ENCODE measurements at places on chromosomes 4 and X. TPM values are rescaled to one million over a fixed set of nuclear protein-coding genes. Genes with fewer than 3 reads are reported as not detected.

- H3K27me3 ChIP-seq, result peaks cover 2% of the 10 kb centered on the region
- H3K27ac ChIP-seq, result no peak overlapping the region
- H3K4me1 ChIP-seq, result peaks cover 10% of the 10 kb centered on the region
- no peaks in the 10 kb centered on the region for H3K36me3 ChIP-seq
- DNase-seq, result no peak
- H3K4me3 ChIP-seq, result peak overlapping the region; percentile 53
Measured at GRCh38 chr4:11427121-11427996, 1.3 kb downstream of the HS3ST1 start.

DNA sequence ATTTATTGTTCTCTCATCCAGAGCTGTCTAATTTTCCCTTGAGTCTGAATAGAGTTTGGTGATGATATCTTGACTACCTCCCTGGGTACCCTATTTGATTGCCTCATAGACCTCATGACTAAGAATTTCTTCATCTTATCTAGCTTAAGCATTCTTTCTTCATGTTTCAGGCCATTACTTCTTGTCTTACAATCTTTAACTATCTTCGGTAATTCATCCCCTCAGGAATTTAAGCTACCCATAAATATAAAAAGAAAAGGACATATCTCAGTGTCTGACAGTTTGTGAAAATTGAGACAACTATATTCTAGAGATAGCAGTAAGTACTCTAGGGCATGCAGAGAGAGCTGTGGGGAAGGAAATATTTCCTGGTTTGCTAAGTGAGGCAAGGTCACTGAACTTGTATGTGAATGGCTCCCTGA is 466.1 kb upstream of the GRID2 start:
- H3K4me3 ChIP-seq, result no peak overlapping the region
- H3K27me3 ChIP-seq, result no peaks in the 10 kb centered on the region
- H3K4me1 ChIP-seq, result no peaks in the 10 kb centered on the region
- no peak for DNase-seq
- H3K36me3 ChIP-seq, result no peaks in the 10 kb centered on the region
- no peak overlapping the region for H3K27ac ChIP-seq

- no peak for DNase-seq
- H3K4me3 ChIP-seq, result no peak overlapping the region
- H3K27ac ChIP-seq, result no peak overlapping the region
- H3K4me1 ChIP-seq, result no peaks in the 10 kb centered on the region
Measured at GRCh38 chr4:141587897-141588296, 48.5 kb upstream of the IL15 start.

MYOZ2 gene
- polyA plus RNA-seq, result 0.03 TPM

DNA sequence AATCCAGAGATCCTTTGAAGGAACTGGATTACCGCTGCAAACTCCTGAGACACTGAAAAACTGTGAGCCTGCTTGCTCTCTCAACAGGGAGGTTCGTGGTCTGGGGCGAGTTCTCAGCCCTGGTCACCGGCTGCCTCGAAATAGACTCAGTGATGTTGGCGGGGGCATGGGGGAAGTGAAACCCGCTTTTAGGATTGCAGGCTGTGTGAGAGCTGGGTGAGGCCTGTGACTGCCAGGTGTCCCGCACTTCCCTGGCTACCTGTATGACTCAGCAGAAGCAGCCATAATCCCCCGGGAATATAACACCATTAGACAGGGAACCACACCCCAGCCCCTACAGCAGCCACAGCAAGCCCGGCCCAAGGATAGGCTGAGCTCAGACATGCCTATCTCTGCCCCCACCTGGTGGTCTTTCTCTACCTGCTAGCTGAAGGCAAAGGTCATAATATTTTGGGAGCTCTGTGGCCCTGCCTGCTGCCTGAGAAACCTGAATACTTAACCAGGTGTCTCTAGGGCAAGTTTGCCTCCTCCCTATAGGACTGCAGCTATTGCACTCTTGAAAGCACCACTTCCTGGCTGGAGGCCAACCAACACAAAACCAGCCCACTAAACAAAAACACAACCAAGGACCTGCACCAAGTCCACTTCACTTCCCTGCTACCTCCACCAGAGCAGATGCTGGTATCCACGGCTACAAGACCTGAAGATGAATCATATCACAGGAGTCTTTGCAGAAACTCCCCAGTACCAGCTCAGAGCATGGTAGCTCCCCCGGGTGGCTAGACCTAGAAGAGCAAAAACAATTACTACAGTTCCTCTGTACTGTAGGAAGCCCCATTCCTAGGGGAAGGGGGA is 202.0 kb downstream of the RRAGB start:
- no peak overlapping the region for H3K4me3 ChIP-seq
- no peaks in the 10 kb centered on the region for H3K4me1 ChIP-seq
- no peak for DNase-seq
- H3K27me3 ChIP-seq, result no peaks in the 10 kb centered on the region

DNA sequence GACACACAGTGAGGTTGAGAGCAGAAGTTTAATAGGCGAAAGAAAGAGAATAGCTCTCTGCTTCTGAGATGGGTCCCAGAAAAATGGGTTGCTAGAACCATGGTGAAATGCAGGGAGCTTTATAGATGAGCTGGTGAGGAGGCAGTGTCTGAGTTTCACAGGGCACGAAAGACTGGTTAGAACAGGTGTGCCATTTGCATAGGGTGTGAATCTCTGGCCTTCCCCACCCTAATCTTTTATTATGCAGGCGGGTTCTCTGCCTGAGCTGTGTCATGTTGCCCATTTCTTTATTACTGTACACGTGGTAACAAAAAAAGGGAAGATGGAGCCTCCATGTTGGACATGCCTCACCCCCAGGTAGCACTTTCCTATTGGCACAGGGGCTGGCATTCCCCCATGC is 39.1 kb downstream of the FUNDC1 start:
- no peak overlapping the region for H3K27ac ChIP-seq
- no peak for DNase-seq
- H3K4me1 ChIP-seq, result no peaks in the 10 kb centered on the region
- H3K27me3 ChIP-seq, result no peaks in the 10 kb centered on the region
- H3K36me3 ChIP-seq, result no peaks in the 10 kb centered on the region
- H3K4me3 ChIP-seq, result no peak overlapping the region

DNA sequence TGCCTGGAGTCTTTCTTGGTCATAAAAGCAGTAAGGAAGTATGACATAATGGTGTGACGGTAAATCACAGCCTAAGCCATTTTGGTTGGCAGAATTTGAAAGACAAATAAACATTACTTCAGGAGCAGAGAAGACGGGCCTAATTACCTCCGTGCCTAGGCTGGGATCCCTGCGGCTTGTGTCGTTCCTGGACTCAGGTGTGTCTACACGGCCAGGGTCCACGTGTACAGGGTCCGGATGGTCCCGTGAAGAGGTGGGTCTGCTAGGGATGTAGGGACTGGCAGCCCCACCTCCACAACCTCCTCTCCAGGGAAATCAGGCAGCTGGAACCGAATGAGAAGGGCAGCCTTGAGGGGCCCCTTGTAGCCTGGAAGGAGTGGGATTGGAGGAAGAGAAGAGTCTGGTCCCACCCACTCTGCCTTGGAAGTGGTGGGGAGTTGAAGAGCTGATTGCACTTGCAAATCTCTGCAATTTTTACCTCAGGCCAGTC is 55.4 kb upstream of the PLAC1 start:
- no peaks in the 10 kb centered on the region for H3K27me3 ChIP-seq
- no peak overlapping the region for H3K27ac ChIP-seq
- no peaks in the 10 kb centered on the region for H3K36me3 ChIP-seq
- no peaks in the 10 kb centered on the region for H3K4me1 ChIP-seq
- no peak overlapping the region for H3K4me3 ChIP-seq
- no peak for DNase-seq

AR gene
- polyA plus RNA-seq, result 33.9 TPM

GRCh38 chrX:22922961-22923360 is 76.8 kb upstream of the DDX53 start:
- no peaks in the 10 kb centered on the region for H3K27me3 ChIP-seq
- H3K4me1 ChIP-seq, result no peaks in the 10 kb centered on the region
- H3K27ac ChIP-seq, result no peak overlapping the region
- no peak for DNase-seq
- no peaks in the 10 kb centered on the region for H3K36me3 ChIP-seq

- no peak overlapping the region for H3K27ac ChIP-seq
- peaks cover 26% of the 10 kb centered on the region for H3K4me1 ChIP-seq
- H3K36me3 ChIP-seq, result no peaks in the 10 kb centered on the region
- no peak for DNase-seq
Measured at GRCh38 chrX:68844581-68844980, 15.8 kb downstream of the EFNB1 start.

DNA sequence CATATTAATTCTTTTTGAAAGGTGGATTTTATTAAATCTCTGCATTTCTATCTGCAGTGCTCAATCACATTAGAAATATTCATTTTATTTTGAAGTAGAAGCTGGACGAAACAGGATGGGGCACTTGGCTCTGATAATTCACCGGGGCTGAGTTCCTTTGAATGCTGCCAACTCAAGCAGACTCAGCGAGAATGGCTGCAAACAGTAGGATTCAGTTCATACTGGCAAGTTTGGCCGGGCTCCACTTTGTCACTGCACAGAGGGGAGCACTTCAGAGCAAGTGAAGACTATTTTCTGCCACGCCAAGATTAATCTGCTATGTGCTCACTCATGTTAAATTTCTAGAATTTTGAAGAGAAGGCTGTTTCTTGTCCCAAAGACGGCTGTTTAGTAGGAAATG is 30.7 kb upstream of the KLHL8 start:
- H3K4me1 ChIP-seq, result peaks cover 5% of the 10 kb centered on the region
- H3K36me3 ChIP-seq, result no peaks in the 10 kb centered on the region
- H3K27me3 ChIP-seq, result no peaks in the 10 kb centered on the region
- no peak for DNase-seq

GRCh38 chrX:109134777-109135176 is 347.1 kb downstream of the GUCY2F start:
- no peak overlapping the region for H3K4me3 ChIP-seq
- H3K27me3 ChIP-seq, result no peaks in the 10 kb centered on the region
- H3K27ac ChIP-seq, result no peak overlapping the region
- H3K36me3 ChIP-seq, result no peaks in the 10 kb centered on the region

- DNase-seq, result no peak
- H3K36me3 ChIP-seq, result no peaks in the 10 kb centered on the region
- H3K4me3 ChIP-seq, result no peak overlapping the region
- H3K4me1 ChIP-seq, result no peaks in the 10 kb centered on the region
Measured at GRCh38 chr4:100828986-100829685, 311.3 kb upstream of the EMCN start.

GRCh38 chr4:102505708-102506107 is 4.5 kb downstream of the NFKB1 start:
- H3K36me3 ChIP-seq, result no peaks in the 10 kb centered on the region
- no peak overlapping the region for H3K27ac ChIP-seq
- no peak for DNase-seq
- no peak overlapping the region for H3K4me3 ChIP-seq

MTM1 gene
- 7.0 TPM for polyA plus RNA-seq

PCDH7 gene
- polyA plus RNA-seq, result 0.61 TPM

SSX4 gene
- polyA plus RNA-seq, result not detected

DNA sequence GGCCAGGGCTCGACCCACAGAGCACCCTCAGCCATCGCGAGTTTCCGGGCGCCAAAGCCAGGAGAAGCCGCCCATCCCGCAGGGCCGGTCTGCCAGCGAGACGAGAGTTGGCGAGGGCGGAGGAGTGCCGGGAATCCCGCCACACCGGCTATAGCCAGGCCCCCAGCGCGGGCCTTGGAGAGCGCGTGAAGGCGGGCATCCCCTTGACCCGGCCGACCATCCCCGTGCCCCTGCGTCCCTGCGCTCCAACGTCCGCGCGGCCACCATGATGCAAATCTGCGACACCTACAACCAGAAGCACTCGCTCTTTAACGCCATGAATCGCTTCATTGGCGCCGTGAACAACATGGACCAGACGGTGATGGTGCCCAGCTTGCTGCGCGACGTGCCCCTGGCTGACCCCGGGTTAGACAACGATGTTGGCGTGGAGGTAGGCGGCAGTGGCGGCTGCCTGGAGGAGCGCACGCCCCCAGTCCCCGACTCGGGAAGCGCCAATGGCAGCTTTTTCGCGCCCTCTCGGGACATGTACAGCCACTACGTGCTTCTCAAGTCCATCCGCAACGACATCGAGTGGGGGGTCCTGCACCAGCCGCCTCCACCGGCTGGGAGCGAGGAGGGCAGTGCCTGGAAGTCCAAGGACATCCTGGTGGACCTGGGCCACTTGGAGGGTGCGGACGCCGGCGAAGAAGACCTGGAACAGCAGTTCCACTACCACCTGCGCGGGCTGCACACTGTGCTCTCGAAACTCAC is 3.6 kb downstream of the MID1IP1 start:
- H3K36me3 ChIP-seq, result no peaks in the 10 kb centered on the region
- peaks cover 5% of the 10 kb centered on the region for H3K4me1 ChIP-seq
- peak overlapping the region; percentile 86 for H3K27ac ChIP-seq
- DNase-seq, result peak; percentile 39
- H3K4me3 ChIP-seq, result peak overlapping the region; percentile 85

DNA sequence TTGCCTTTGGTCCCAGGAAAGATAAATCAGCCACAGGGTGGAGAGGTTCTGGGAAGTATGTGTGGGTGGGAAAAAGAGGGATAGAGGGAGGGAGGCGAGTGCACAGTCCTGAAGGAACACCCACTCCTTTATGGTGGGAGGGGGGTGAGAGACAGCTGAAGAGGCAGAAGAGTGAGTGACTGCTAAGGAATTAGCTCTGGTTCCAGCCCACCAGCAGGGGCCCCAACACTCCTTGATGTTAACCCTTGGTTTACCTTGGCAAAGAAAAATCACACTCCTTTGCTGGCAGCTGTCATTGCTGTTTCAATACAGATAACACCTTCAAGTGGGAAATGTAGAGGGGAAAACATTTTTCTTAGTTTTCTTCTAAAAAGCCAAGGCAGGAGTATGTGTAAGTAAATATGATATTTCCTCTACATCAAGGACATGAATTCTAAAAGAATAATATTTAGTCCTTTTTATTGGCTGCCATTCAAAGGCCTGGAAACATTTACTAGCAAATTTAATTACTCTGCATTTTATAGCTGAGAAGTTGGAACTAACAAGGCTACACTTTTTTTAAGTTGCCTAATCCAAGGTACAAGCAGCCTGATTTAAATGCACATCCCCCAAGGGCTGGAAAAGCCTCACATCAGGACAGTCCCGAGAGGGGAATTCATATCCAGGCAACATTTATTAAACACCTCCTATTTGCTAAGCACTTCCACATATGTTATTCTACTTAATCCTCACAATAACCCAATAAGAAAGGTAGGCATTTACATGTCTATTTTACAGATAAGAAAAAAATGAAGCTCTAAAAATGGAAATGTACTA is 81.7 kb downstream of the HS6ST2 start:
- no peak overlapping the region for H3K4me3 ChIP-seq
- no peaks in the 10 kb centered on the region for H3K36me3 ChIP-seq
- H3K27me3 ChIP-seq, result no peaks in the 10 kb centered on the region

NIPAL1 gene
- polyA plus RNA-seq, result 2.5 TPM

GRCh38 chr4:36285784-36286480 is 4.5 kb downstream of the DTHD1 start:
- no peaks in the 10 kb centered on the region for H3K27me3 ChIP-seq
- H3K27ac ChIP-seq, result no peak overlapping the region
- no peak overlapping the region for H3K4me3 ChIP-seq
- H3K36me3 ChIP-seq, result no peaks in the 10 kb centered on the region
- DNase-seq, result no peak

GRCh38 chrX:51026862-51027261 is 116.3 kb downstream of the BMP15 start:
- no peaks in the 10 kb centered on the region for H3K27me3 ChIP-seq
- no peak overlapping the region for H3K4me3 ChIP-seq
- no peak overlapping the region for H3K27ac ChIP-seq
- H3K4me1 ChIP-seq, result no peaks in the 10 kb centered on the region
- DNase-seq, result no peak

SPANXC gene
- not detected for polyA plus RNA-seq
